ENCODE measurements at places on chromosomes 5 and 9.
A peak's percentile ranks its signal among the peaks of the same experiment; 100 is the strongest.

GRCh38 chr5:151661968-151662732, 24.6 kb downstream of the SPARC start:
- DNase-seq = no peak

GRCh38 chr5:73176250-73176649, 3.3 kb downstream of the TMEM174 start:
- no peak for DNase-seq

DNA sequence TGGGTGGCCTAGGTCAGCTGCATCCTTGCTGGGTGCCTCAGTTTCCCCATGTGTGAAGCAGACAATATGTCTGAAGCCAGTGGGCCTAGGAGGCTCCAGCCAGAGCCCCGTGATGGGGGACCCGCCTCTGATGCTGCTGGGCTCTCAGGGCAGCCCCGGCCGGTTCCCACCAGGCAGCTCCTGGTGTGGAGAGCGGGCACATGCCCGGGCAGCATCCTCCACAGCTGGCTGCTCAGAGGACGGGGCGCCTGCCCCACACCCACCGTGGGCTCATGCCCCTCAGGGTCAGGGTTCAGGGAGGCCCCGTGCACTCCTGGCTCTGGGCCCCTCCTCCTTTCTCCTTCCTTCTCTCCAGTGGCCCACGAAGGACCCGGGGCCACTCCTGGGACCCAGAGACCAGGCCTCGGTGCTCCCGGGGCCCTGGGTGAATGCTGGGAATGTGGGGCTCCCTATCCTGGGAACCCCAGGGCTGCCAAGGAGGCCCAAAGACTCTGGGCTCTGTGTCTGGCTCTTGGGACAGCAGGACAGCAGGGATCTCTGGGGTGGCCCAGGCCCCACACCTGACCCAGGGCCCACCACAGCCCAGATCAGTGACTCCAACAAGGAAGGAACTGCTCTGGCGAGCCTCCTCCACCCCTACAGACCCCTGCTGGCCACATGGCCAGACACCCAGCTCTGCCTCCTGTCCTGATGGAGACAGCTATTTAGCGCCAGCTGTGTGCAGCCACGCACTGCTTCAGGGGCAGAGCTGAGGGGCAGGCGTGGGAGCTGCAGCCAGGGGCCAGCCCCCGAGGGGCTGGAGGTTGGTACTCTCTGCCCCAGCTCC, 39.5 kb upstream of the EGFL7 start:
- DNase-seq = no peak

GRCh38 chr9:117543089-117543488, 128.2 kb upstream of the ASTN2 start:
- DNase-seq = no peak

DNA sequence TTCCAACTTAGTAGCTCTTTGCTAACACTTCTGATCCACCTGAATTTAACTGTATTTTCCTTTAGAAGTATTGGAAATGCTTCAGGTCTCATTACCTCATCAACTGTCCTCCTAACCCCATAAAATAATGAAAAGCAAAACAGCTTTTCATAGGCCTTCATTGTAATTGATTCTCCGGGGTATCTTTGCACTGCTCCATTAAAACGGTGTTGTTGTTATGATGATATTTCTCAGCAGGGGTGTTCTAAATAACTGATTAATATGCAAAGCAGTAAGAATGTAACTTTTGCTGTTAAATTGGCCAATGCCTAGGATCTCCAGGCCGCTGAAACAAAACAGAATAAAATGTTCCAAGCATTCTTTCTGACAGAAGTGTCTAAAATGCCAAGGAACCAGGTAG, 1983.2 kb downstream of the EFNA5 start:
- no peak for DNase-seq

GRCh38 chr9:94153905-94154304, 69.6 kb downstream of the PTPDC1 start:
- no peak for DNase-seq

GRCh38 chr9:89837934-89838310, 233.1 kb downstream of the GADD45G start:
- DNase-seq = no peak

GRCh38 chr5:96297290-96297689, 135.8 kb downstream of the PCSK1 start:
- no peak for DNase-seq

DNA sequence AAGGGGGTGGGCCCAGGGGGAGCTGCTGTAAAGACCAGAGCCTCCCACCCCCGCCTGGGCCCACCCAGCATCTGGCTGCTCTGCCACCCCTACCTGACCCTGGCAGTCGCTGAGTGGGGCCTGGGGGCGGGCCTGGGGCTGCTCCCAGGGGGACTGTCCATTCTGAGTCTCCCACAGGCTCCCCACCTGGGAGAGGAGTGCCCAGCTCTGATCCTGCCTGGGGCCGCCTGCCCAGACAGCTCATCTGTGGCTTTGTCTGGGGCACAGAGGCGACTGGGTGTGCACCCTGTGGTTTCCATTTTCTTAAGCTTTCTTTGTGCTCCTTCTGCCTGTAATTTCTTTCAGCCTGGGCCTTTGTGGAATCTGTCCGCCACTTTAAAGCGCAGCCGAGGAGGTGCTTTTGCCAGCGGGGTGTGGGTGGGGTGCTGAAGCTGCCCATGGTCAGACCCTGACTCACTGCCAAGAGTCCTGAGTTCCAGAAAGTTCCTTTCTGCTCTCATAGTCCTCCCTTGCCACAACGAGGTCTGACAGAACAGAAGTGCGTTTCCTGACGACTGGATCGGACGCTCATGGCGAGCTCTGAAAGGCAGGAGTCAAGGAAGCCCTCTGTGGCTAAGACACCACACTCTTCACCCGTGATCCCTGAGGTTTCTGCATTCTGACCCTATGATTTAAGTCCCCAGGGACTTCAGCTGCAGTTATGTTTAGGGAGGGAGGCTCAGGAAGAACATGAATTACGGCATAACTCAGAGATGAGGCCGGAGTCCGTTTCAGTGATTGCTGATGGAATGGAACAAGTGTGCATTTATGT, 225.0 kb downstream of the FANCC start:
- no peak for DNase-seq

GRCh38 chr9:92592946-92593861, 57.4 kb upstream of the ECM2 start:
- DNase-seq = no peak

DNA sequence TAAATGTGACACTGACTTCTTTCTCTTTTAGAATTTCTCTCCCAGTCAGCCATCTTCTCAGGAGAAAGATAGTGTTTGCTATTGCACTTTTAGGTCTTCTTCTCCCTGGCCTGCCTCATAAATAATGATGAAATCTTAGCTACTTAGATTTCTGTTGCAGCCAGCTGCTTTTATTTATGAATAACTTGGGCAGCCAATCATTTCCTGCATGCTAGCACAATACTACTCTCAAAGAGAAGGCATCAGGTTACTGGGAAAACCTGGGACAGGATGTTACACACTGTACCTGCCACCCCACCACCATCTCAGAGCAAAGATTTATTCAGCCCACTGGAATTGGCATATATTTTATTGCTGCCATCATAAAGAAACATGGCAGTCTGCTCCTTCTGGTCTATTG, 266.6 kb downstream of the PRELID2 start:
- DNase-seq = no peak

DNA sequence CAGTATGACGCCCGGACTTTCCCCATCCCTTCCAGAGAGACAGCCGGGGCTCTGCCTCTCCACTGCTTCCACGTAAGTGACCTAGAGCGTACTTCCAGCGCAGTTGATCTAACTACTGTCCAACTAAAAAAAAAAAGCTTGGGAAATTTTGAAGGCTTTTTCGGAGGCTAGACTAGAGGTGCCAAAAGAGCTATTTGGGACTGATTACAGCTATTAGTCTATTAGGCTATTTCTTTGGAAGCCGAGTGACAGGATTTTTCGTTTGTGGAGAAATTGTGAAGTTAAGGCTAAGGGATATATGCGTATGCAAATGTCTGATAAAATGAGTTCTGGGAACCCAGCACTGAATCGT, 1.5 kb downstream of the CCNO start:
- no peak for DNase-seq

GRCh38 chr9:130023144-130023787, 19.7 kb downstream of the FNBP1 start:
- no peak for DNase-seq

DNA sequence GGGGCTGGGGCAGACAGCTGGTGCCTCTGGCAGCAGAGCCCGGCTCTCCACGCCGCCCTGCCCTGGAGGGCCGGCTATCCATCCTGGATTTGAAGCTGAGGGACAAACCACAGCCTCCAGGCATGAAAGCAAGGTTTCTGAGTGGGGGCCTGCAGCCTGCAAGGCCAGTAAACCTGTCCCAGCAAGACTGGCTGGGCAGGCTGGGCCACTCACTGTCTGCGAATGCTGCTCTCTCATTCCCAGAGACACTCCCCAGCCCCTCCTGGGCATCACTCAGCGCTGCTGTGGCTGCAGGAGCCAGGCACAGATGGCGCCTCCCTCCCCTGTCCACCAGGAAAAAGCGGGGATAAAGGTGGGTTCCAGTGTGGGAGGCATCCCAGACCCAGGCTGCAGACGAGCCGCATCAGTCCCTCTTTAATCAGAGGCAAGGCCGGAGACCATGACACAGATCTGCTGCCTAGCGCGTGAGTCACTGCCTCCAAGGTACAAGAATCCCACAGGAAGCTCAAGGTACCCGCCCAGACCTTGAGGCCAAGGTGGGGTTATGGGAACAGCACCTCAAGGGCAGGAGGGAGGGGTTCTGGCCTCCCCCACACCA, 118.0 kb downstream of the VAV2 start:
- peak; percentile 23 for DNase-seq

DNA sequence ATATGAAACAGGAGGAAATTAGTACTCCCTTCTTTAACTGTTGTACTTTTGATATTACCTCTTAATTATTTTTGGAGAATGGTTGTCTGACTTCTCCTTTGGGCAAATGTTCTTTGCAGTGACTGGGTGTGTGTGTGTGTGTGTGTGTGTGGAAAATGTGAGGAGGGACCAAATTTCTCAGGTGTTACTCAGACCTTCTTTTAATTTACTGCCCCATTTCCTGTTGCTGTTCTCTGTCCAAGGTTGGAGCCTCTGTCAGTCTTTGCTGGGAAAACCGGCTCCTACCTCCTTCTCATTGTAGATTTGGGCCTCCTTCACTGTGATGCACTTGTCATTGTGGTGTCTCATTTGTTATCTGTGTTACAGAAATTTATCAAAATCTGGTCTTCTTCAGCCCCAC, 68.4 kb downstream of the PBX3 start:
- no peak for DNase-seq

- DNase-seq = no peak
Observed at GRCh38 chr9:124513376-124513994, 6.3 kb upstream of the NR5A1 start.

DNA sequence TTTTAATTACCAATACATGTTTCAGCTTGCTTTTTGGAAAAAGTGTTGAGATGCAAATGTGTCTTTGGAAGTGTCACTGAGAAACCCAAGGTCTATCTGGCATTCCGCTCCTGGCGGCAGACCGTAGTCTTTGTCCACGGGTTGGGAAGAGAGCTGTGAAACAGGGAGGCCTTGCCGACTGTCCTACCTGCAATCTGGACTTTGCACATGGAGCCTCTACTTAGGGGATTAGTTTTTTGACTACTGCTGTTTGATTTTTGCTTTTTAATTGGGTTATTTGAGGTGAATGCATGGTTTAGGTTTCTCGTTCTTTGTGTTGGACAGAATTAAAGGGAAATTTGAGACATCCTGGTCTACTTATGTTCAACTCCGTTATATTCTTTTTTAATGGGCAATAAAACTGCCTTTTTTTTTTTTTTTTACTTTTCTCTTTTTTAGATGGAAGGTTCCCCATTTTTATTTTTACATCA, 25.7 kb downstream of the TRIO start:
- no peak for DNase-seq

GRCh38 chr9:114653556-114654159, 3.9 kb downstream of the TEX53 start:
- peak; percentile 75 for DNase-seq

DNA sequence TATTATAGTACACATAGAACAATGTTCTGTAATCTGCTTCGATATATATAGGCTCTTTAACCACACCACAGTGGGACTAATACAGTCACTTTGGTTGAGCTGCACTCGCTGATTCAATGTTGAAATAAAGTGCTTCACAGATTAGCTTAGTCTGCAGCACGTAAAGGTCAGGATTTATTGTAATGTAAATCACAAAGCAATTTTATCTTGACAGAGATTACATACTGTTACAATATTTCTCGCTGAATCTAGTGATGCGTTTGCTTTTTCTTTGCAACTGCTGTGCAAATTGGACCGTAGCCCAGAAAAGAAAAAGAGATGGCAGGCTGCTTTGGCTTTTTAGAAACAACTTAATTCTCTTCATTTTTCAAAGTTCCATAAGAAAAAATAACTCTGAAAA, 52.9 kb downstream of the CETN3 start:
- no peak for DNase-seq

DNA sequence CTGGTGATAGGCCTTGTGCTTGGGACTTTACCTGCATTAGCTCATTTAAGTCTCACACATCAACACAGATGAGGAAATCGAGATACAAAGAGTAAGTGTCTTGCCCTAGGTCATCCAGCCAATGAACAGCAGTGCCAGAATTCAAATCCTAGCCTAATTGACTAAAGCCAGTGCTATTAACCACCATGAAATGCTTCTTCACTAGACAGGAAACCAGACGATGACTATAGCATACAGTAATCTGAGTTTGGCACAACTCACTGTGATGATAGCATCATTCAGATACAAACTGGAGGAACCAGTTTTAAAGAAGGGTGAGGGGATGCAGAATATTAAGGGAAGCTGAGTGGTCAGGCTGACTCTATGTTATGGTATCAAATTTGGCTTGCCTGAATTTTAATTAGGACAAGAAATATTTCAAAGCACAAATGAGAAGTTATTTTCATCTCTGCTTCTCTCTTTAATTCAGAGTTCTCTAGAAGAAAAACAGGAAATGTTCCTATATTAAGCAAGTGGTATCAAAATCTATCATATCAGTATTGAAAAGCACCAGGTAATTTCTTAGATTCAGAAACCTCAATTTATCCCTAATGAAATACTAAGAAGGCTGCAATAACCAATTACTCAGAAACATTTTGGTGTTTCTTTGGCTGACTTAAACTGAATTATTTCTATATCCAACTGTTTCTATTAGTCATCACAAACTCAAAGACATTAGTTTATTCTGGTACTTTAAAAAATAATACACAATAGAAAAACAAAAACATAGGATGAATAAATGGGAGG, 147.0 kb upstream of the RASA1 start:
- peak; percentile 21 for DNase-seq

DNA sequence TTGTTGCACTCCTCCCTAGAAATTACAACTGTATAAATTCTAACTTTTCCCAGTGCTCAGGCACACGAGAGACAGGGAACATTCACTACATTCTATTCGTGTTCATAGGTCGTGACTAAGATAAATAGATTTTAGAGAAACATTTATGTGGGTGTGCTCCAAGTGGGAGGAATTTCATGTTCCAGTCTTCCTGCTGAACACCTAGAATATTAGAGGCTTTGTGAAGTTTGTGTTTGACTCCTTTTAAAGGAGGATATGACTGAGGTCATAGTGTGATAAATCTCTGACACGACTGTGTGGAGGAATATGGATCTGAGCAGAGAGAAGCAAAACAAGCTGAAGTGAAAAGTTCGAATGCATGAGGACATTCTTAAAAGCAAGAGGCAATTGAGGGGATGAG, 355.3 kb downstream of the ZSWIM6 start:
- DNase-seq = no peak

- no peak for DNase-seq
Observed at GRCh38 chr5:154892369-154892771, 33.9 kb downstream of the CNOT8 start.

GRCh38 chr9:14498824-14499223, 184.9 kb upstream of the NFIB start:
- DNase-seq = no peak

Data from NCI-H460 (cell line).